ENCODE measurements at places on chromosomes 13 and 19.

GRCh38 chr19:52959613-52960295, 2.9 kb downstream of the ZNF816 start:
- no peak for DNase-seq

GRCh38 chr13:112907286-112907685, 61.7 kb upstream of the MCF2L start:
- no peak for DNase-seq

DNA sequence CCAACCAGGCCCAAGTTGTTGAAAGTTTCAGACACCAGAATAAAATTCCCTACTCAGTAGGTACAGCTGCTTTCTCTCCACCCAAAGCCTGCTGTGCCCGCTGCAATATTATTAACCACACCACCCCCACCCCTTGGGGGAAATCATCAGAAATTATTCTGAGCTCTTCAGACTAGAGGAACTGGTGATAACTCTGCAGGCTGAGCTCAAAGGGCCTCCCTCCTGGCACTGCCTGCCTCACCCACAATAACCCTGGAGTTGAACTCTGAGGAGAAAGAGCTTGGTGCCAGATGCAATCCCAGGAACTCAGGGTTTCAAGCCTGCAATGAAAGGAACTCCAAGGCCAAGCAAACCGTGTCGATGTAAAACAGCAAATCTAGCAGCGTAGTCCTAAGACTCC, 381.7 kb upstream of the ZNF507 start:
- no peak for DNase-seq

DNA sequence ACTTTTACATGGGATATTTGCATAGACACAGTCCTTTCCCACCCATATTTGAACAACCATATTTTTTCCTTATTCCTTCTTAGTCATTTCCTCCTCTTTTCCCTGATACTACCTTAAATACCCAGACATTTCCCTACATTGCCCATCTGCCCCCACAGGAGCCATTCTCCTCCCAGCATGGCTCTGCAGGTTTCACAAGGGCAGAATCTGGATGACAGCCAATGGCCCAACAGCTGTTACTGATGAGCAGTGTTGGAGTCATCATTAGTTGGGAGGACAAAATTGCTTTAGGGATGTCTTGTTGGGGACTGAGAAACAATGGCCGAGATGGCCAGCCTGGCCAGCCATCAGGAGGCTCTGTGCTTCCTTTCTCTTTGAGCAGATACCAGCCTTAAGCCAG, 209.5 kb downstream of the KLF5 start:
- DNase-seq, result no peak

- no peak for DNase-seq
These were observed 698.8 kb downstream of the UQCRFS1 start for GRCh38 chr19:28514166-28514565.

- DNase-seq, result no peak
These were observed 11.6 kb upstream of the PGLS start for GRCh38 chr19:17499648-17500446.

DNA sequence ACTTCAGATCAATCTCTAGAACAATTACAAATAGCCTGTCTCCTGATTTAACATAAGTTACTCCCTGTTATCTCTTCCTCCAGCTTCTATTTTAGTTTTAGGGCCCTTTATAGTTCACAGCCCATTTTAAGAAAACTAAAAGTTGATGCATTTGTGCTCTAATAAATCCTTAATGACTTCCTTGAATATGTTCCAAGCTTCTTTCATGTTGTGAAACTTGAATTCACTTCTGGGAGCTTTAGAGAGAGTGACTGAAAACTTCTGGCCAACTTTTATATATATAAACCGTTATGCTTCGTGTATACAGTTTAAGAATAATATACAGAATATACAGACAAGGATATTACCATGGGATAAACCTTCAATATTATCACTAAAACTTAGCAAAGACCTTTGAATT, 366.8 kb downstream of the TBC1D4 start:
- no peak for DNase-seq

DNA sequence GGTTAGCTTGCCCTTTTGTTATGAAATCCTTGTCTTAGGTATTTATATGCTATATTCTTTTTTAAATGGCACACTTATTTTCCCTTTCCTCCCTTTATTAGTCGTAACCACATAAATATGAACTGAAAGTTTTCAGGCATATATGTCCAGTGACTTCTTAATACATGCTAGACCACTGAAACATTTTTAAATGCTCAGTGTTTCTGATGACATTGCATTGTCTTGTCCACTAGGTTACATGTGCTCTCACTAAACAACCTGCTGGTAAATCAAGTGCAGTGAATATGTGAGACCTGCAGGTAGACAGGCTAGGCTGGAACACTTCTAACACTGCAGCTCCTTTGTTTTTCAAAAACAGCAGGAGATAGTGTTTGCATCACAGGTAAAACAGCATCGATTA, 332.6 kb upstream of the DACH1 start:
- no peak for DNase-seq

GRCh38 chr19:17156947-17157302, 58.2 kb upstream of the USE1 start:
- no peak for DNase-seq

DNA sequence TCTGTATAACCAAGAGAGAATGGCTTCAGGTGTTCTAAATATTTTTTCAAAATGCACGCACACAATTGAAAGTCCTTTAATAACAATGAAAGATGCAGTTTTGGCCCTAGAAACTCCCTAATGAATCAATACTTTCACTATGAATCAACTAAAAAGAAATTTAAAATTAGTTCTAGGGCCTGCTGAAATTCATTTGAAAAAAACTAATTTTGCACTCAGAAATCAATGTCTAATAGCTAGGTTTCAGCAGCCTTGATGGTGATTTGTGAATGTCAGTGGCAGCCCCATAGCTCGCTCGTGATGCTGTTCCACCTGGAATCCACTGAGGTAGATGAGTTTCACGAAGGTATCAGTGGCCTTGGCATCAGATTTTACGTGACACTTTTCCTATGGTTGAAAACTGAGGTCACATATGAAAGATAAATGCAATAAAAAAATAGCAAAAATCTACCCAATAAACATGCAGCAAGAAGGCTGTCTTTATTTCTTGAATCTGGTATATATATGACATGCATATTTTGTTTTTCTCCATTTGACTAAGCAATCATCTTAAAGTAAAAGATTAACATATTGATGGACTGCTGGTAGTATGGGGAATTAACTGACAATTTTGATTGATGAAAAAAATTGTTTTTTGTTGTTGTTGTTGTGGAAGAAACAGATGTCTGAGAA, 141.0 kb downstream of the AKAP11 start:
- DNase-seq, result no peak

All from stimulated activated CD4-positive, alpha-beta T cell treated with anti-CD3 and anti-CD28 coated beads, Interleukin-1b, Interleukin-23, amount 100 ng/mL, for 1 hour (primary cell).